Neural crest cell (in vitro differentiated cells): ENCODE measurements at places on chromosomes 1 and 21. TPM values are rescaled to one million over a fixed set of nuclear protein-coding genes. Genes with fewer than 3 reads are reported as not detected.

DNA sequence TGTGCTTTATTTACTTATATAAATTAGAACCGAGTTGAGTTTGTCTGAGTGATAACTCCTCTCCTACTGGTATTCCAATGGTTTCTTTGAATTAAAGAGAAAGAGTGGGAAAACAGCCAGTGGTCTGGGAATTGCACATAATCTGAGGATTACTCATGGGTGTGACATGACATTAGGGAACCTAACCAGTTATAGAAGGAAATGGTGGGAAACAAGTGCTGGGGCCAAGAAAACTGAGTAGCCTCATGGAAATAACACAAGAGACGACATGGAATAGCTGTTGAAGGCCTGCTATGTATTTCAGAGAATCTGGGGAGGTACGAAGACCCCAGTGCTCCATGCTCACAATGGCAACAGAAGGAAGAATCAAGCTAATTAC lies 41.8 kb upstream of the LRRC52 start:
- DNase-seq: no peak

DNA sequence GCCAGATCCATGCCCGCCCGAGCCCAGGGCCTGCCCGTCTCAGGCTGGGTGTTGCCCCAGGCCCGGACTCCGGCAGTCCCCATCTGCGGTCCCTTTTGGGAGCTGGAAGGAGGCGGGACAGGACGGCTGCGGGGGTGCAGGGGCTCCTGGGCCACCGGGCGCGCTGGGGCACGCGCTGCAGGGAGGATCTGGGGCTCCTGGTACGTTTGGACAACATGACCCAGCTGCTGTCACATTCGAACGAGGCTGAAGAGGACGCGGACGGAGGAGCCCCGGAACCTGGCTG lies 6.6 kb upstream of the CALML6 start:
- no peak for DNase-seq

DNA sequence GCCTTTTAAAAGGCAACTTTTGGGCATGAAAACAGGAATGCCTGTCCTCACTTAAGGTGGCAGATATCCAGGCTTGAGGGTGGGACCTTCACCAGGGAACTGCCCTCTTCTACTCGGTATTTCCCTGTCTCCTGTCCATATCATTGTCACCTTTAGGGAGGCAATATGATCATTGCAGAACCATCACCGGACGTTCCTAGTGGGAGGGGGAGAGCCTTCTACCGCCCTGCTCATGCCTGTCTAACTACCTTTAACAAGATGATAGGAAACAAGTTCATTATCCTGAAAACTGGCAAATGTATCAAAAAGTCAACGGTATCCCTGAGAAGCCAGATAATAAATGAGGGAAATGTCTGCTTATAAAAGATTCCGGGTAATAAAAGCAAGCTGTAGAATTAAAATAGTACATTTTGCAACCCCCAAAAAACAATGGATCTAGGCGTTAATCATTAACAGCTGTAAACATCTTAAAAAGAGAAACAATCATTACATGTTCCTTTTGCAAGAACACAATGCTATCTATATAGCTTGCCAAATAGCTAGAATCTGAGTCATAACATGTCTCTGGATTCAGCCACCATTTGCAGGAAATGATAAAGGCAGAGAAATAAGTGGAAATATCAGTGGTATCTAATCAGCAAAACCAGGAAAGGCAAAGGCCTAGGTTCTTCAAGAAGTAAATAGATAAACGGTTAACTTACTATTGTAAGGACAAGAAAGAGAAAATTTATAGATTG lies 852.9 kb upstream of the ADGRL4 start:
- DNase-seq: no peak

DNA sequence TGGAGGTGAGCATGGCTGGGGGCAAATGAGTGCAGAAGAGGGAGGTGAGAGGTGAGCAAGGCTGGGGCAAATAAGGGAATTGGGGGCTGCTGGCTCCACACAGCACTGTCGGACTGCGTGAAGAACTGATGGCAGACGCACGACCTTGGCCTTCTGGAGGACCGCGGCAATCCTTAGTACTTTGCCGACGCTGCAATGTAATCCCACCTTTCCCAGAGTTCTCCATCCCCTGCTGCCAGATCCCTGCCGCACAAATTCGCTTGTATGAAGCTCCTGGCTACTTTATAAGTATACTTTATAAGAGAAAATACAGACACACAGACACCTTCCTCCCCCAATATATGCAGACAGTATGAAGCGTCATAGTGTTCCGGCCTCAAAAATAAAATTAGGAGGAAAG lies 472.4 kb downstream of the SMYD3 start:
- DNase-seq: no peak

DNA sequence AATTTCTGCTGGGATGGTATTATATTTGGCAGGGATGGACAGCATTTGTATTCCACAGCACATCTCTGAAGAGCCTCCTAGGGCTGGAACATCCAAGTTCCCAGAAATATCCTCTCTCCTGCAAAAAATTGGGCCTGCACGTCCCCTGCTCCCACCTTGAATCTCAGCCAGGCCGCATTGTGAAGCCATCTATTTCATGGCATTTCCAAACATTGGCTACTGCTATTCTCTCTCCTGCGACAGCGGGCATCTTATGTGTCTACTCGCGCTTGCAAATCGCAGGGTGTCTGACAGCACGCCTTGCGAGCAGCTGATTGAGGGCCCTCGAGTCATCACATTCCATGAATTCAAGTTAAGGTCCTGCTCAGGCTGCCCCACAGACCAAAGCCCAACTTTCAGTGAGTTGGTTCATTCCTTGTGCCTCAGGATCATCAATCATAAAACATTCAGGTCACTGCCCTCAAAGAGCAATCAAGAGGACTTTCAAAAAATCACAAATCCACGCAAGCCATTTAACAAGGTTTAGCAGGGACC lies 15.8 kb downstream of the RGS8 start:
- no peak for DNase-seq

- DNase-seq: no peak
These were observed 119.3 kb upstream of the CDC42BPA start for GRCh38 chr1:227437495-227438008.

DNA sequence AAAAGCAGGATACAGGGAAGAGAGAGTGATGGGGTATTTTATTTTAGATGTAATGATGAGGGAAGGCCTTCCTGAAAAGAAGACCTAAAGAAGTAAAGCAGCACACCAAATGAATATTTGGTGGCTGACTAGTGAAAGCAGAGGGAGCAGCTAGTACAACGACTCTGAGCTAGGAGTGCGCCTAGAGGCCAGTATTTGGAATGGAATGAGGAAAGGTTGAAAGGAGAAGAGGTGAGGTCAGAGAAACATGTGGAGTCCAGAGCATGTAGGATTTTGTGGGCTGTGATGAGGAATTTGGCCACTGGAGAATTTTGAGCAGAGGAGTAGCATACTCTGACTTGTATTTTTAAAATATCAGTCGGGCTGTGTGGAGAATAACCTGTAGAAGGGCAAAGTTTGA lies 11.8 kb upstream of the RPL5 start:
- DNase-seq: no peak

GRCh38 chr1:172932981-172933380 lies 117.8 kb downstream of the TNFSF18 start:
- no peak for DNase-seq

- DNase-seq: no peak
These were observed 114.3 kb downstream of the NMNAT2 start for GRCh38 chr1:183303901-183304300.

DNA sequence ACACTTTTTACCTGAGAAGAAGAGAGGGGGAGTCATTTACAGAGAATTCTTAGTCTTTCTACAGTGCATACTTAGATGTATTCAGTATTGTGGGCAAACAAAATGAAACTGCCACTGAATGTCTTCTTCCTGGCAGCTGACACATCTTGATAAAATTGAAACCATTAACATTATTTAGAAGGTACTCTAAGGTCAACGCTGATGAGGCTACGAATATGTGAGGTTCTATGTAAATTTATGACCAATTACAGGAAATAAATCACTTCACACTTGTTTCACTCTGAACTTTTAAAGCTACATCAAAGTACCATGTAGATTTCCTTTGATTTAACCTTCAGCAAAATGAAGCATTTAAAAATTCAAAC lies 51.3 kb upstream of the GFI1 start:
- DNase-seq: no peak

- no peak for DNase-seq
These were observed 13.7 kb upstream of the SRP9 start for GRCh38 chr1:225763716-225764548.

- no peak for DNase-seq
These were observed 108.9 kb downstream of the OMA1 start for GRCh38 chr1:58437623-58438022.

DNA sequence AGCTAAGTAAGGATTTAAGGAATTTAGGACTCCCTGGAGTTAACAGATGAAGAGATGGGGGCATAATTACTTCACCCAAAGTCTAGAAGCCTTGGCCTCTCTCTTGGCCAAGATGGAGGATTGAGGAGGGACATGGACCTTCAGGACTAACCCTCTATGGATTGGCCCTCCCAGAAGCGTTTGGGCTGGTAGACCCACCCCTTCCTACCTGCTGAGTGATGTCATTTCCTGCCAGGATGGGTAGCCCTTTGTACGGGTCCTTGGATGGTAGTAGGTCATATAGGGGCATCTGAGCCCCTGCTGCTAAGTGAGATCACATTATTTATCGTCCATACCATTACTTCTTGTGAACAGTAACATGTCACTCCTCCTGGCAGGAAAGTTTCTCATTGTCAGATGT lies 17.7 kb downstream of the LURAP1 start:
- no peak for DNase-seq

DNA sequence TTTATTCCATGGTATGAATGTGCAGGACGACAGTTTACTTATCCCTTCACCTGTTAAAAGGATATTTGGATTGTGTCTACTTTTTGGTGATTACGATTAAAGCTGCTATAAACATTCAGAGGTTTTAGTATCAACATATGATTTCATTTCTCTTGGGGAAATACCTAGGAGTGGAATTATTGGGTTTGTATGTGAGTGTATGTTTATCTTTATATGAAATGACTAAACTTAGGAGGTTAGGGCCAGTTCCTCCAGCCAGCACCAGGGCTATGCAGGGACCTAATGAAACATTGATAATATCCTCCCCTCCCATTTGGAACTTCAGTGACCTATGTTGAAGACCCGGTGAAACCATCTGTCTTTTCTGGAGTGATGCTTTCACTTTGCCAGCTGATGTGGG lies 13.8 kb downstream of the TMEM51 start:
- DNase-seq: no peak

- no peak for DNase-seq
These were observed 317.0 kb downstream of the HHAT start for GRCh38 chr1:210645582-210646257.

DNA sequence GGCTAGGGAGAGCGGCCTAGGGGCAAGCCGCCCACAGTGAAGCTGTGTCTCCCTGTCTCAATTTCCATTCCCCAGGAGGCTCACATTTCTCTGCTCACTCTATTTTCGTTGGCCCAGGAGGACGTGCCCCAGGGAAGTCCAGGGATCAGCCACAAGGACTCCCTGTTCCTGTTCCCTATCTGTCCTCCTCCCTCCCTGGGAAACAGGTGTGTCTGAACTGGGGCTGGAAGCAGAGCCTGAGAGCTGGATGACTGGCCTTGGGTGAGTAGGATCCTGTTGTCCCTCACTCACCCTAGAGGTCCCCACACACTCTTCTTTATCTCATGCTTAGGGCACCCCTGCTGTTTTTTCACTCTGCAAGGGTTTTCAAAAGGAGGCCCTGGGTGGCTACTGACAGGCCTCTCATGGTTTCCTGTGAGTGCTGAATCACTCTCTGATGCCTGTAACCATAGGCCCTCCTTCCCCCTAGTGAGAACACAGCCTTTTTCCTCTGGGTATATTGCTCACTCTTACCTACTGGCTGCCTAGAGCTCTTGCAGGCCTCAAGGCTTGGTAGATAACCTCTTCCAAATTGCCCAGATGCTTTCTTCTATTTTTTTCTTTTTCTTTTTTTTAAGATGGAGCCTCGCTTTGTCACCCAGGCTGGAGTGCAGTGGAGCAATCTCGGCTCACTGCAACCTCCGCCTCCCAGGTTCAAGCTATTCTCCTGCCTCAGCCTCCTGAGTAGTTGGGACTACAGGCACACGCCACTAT lies 3.3 kb upstream of the UTP11 start:
- DNase-seq: no peak

DNA sequence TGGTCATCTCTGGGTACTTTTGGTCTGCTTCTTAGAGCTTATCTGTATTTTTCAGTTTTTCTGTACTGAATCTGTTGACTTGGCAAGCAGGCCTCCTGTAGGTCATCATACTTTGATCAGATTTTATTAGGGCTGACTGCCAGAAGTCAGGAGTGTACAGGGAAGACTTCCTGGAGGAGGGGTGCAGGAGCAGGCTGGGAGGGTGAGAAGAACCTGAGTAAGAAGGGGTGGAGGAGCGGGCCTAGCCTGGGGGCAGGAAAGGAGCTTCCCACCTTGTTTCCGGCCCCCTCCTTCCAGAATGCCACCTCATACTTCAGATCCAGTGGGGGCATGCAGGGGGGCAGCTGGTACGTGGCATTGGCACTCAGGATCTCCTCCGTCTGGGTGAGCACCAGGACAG lies 18.3 kb upstream of the IL22RA1 start:
- DNase-seq: no peak

DNA sequence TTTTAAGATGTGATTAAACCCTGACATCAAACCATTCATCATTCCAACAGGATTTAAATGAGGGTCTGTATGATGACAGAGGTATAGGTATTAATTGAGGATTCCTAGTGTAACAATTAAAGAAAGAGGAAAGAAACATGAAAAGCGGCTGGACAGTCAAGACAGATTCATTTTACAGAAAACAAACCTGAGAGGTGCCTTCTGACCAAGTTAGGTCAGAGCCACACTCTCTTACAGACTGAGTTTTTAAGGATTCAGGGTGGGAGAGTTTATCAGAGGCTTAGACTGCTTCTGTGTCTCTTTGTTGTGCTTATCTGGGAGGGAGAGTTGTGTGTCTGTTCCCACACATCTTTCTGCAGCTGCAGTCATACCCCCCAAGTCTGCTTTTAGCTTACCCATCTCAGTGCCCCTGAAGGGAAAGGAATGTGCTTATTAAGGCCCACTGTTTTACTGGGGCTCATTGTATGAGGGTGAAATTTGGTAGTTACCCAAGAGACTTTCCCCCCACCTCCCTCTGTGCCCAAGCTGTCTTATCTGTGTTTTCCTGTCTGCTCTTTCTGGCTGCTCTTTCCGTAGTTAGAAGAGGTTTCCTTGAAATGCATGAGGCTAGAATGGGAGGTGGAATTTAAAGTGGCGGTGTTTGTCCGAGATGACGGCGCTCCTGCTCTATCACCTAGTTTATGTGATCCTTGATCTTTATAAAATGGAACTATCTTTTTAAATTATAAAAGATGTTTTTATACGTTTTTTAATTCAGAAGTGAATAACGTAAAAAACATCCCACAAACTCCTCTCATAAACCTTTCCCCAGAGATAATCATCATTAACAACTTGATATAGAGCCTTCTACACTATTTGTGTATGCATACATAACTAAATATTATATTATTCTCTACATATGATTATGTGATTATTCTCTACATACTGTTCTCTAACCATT lies 96.0 kb upstream of the TNFSF4 start:
- no peak for DNase-seq

- no peak for DNase-seq
These were observed 54.8 kb downstream of the SSX2IP start for GRCh38 chr1:84635429-84635828.

GRCh38 chr1:58765441-58765840 lies 18.4 kb downstream of the JUN start:
- DNase-seq: no peak

Gene AMY1C
- total RNA-seq: not detected in 2 replicates

Gene PNRC2
- 178 and 189 TPM in 2 replicates for total RNA-seq

Gene OR2L13
- total RNA-seq: not detected in 2 replicates

Gene FGR
- not detected in 2 replicates for total RNA-seq

Gene ZNF644
- total RNA-seq: 68.8 and 70.9 TPM in 2 replicates

Gene DNAJC28
- 2.4 and 2.7 TPM in 2 replicates for total RNA-seq

Gene LRRC39
- total RNA-seq: 1.3 and 1.4 TPM in 2 replicates

Gene FAM151A
- total RNA-seq: not detected in 2 replicates

Gene OR2AK2
- not detected in 2 replicates for total RNA-seq

Gene PGLYRP3
- not detected in 2 replicates for total RNA-seq

Gene CHI3L1
- total RNA-seq: not detected in 2 replicates
